Activated T-helper 1 cell treated with anti-CD3 and anti-CD28 coated beads, Interleukin-2, amount 50 U/mL, for 16 hours (primary cell): ENCODE measurements at places on chromosomes 7 and 10.

- no peak for DNase-seq
Measured at GRCh38 chr7:138887085-138887710, 89.2 kb upstream of the ATP6V0A4 start.

DNA sequence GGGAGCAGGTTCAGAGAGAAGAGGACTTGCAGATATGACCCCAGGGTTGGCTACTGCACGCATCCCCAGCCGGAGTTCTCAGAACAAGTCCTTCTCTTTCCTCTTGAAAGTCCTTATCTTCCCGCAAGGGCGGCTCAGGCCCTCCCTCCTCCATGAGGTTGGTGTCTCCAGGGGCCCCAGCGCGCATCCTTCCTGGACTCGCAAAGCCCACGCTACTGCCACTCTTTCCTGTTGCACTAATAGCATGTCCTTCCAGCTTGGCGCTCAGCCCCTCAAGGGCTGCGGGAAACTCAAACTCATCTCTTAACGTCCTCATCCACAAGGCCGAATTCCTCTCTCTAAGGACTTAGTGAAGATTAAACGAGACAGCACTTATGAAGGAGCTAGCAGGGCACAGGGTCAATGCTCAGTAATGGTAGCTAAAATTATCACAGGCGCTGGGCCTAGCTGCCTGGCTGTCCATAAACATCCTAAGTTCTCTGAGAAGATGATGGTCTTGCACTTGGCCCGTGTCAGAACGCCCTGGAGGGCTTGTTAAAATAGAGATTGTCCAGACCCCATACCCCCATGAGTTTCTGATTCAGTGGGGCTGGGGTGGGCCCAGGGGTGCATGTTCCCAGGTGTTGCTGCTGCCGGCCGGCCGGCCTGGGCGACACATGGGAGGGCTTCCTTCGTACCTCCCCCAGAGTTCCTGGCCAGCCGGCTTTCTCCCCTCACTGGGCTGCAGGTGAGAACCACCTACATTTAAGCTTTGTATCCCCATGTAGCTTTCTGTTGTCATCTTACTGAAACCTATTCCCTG lies 261.4 kb downstream of the COBL start:
- DNase-seq: no peak

DNA sequence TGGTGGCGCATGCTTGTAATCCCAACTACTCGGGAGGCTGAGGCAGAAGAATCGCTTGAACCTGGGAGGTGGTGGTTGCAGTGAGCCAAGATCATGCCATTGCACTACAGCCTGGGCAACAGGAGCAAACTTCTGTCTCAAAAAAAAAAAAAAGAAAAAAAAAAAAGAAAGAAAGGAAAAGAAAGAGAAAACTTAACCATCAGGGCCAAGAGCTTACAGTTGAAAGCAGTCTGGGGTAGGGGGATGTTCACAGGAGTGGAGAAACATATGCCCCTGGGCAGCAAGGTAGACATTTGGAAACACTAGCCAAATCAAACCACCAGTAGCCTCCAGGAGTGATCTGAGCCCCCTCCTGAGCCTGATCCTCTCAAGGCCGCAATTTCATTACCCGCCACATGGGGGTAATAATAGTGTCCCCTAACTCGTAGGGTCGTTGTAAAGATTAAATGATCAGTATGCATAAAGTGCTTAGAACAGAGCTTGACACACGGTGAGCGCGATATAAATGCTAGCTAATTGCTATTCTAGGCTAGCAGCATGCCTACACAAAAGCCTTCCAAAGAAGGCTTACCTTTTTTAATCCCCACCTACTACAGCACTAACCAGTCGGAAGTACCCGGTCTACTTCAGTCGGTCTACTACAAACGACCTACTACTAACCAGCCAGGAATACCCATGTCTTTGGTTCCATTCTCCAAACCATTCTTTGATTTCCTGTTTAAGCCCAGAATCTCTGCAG lies 274.3 kb upstream of the NEBL start:
- DNase-seq: no peak

- DNase-seq: no peak
Measured at GRCh38 chr7:122438492-122438891, 133.9 kb upstream of the FEZF1 start.

DNA sequence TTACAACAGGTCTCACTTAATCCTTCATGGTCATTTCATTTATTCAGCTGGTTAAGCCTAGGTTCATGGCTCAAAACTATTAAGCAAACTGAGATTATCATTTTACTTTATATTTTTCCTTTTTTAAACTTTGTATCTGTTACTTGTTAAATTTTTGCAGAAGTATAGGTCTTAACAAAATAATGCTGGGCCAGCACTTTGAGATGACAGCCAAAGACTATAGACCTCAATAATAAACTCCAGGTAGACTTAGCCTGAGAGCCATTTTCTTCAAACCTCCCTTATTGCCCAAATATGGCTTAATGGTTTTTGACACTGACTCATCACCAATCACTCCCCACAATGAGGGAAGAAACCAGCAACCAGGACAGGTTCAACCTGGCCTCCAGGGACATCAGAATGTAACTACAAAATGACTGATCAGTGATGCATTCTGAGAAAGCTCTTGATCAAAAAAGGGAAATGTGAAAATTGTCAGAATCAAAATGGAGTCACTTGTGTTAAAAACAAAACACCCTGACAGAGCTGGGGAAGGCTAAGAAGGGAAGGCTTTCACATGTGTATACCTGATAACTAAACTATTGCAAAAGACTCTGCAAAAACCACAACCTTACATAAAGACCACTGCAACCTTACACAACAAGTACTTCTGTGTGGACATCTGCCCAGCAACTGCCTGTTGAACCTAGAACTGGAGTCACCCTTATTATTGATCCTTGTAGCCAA lies 2.1 kb upstream of the CCDC126 start:
- peak; percentile 4 for DNase-seq

DNA sequence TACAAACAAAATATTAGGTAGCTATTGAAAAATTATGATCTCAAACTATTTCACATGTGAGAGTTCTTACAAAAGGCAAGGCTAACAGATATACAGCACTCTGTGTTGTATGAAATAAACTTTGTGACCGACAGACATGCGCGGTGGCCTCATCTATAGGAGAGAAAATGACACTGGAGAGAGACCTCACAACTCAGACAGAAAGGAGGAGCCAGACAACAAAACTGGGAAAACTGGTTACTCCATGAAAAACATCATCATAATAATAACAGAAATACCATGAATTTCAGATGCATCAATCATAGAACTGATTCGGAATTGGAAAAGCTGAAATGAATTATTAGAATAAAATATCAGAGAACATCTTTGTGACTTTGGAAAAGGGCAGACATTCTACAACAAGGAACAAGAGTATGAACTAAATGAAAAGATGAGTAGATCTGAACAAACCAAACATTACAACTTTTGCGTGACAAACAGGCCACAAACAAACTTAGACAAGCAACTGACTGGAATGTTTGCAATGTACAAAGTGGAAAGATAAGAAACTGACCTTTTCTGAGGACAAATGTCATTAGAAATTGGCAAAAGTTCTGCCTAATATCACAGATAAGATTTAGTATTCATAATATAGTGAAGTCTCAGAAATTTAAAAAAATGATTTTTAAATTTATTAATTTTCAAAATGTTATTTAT lies 69.3 kb downstream of the TNS3 start:
- no peak for DNase-seq

DNA sequence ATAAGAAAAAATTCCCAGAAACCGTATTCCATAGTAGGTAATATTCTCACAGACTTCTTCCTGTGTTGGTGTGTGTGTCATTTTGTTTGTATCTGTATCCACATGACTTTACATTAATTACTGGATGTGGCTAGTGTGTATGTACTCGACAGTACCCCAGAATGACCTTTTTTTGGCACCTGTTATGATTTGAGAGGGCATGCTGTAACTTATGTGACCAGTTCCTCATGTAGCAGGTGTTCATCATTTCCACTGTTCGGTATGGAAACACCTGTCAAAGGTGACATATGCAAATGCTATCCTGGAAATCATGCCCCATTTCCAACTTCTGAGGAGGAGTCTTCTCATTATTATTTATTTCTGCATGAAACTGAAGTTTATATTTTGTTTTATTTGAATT lies 89.3 kb downstream of the ZMYND11 start:
- no peak for DNase-seq

DNA sequence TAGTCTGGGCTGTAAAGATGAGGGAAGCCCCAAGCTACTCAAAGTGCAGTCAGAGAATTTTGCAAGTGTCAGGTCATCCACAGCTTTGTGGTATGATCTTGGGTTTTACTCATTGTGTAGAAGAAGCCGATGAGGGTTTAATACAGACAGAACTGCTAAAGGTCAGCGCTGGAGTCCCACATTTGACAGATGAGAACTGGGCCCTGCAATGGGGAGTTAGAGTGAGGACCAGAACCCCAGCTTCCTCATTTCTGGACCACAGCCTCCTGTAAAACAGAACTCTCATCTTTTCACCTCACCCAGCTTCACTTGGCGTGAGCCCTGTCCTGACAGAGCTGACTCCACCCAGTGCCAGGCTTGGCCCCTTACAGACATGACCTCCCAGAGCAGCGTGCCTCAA lies 20.1 kb downstream of the LRRC20 start:
- no peak for DNase-seq

DNA sequence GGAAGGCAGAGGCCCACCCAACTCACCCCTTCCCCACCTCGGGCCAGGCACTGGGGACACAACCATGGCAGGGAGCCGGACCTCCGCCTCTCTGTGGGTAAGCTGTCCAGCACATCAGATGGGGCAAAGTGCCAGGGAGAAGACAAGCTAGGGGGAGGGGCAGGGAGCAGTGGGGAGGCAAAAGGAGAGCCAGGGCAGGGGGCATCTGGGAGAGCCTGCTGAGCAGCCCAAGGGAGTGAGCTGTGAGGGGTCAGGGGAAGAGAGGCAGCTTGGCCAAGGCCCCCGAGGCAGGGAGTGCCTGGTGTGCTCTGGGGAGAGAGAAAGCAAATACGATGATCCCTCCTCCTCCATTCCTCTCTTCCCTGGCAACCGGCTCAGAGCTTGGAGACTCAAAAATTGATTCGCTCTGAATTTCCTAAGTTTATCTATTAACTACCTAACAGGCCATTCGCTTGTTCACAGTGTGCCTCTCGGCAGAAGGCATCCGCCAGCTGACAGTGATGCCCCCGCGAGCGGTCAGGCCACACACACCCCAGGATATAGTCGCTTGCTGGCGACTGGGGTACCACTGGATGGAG lies 4.5 kb downstream of the CAMK2B start:
- no peak for DNase-seq

GRCh38 chr7:126804604-126805003 lies 448.1 kb downstream of the GRM8 start:
- DNase-seq: no peak

GRCh38 chr10:83533290-83533689 lies 606.0 kb upstream of the GHITM start:
- no peak for DNase-seq

GRCh38 chr10:129966370-129966888 lies 2.4 kb upstream of the EBF3 start:
- no peak for DNase-seq

GRCh38 chr10:51763746-51764145 lies 64.4 kb upstream of the CSTF2T start:
- no peak for DNase-seq

- DNase-seq: no peak
Measured at GRCh38 chr7:69654381-69654780, 56.1 kb downstream of the AUTS2 start.

DNA sequence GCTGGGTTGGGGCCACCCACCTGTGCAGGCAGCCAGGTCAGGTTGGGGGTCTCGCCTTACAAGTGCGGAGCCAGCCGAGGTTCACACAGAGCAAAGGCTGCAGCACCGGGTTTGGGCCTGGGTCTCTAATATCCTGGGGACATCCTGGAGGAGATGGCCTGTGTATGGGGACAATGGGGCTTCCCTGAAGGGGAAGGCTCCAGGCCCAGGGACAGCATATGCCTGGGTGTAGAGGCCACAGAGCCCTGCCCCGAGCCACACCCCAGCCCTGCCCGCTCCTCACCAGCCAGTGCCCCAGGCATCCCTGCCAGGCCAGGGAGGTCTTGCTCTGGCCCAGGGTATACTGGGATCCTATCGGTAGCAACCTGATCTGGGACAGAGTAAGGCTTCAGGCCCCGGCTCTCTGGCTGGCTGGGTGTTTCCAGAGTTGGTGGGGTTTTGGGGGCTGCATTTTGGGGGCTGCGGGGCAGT lies 9.1 kb downstream of the TTYH3 start:
- no peak for DNase-seq

GRCh38 chr7:102917436-102918353 lies 4.9 kb downstream of the LRRC17 start:
- DNase-seq: no peak

DNA sequence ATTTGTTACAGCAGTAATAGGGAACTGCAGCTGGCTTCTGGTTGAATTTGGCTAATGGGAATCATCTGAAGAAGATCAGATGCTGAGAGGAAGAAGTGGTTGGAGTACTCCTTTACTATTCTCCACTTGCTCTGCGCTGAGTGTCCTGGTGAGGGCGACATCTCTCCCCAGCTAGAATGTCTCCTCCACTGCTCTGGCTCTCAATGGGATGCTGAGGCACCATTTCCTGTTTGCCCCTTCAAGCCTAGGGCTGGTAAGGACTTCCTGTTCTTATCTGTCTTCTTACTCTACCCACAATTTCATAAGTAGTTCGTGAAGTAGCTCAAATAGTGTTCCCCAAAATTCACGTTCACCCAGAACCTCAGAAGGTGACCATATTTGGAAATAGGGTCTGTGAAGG lies 43.2 kb upstream of the TES start:
- DNase-seq: no peak

- no peak for DNase-seq
Measured at GRCh38 chr10:17255512-17255911, 27.5 kb downstream of the VIM start.

- no peak for DNase-seq
Measured at GRCh38 chr7:111927353-111928019, 278.7 kb downstream of the DOCK4 start.

DNA sequence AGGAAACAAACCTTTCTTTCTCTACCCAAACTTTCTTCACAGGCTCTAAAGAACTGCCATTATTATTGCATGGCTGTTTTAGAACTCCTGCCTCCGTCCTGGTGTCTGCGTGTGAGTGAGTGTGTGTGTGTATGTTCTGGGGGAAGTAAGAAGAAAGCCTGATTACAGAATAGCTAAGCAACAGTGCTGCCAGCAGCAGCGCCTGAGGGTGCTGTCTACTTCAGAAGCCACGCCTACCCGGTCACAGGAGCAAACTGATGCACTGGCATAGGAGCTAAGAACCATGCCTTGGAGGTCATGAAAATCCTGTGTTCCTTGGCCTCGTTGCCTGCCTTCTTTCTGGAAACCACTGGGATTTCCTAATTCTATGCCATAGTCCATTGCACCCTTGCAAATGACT lies 25.2 kb downstream of the LIPK start:
- no peak for DNase-seq
